ENCODE measurements at places on chromosomes 4 and X.

GRCh38 chr4:28093071-28093470 is 1232.4 kb downstream of the STIM2 start:
- DNase-seq, result no peak

DNA sequence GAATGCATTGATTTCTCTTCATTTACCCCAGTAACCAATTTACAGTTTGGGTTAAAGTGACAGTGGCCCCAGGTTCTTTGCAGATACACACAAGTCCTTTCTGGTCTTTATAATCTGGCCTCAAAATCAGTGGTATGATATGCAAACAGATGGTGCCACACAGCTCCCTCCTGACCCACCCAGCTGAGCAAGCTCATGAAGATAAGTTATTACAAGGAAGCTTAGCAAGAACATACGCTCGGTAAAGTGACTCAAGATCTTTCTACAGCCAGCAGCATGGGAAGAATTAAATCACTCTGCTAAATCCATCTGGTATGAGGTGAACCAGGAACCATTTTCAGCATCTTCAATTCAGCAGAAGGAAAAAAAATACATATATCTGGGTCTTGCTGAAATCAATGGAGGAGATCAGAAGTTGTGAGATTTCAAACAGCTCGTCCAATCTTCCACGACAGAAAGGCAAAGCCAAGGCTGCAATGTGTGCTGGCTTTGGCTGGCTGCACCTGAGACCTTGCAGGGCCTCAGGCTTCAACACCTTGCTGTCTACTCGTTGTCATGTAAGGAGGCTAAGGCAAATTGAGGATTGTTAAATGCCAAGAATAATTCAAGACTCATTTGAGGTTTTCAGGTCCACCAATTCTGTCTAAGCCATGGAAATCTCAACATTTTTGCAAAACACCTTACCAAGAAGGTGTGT is 28.2 kb downstream of the SEL1L3 start:
- no peak for DNase-seq

DNA sequence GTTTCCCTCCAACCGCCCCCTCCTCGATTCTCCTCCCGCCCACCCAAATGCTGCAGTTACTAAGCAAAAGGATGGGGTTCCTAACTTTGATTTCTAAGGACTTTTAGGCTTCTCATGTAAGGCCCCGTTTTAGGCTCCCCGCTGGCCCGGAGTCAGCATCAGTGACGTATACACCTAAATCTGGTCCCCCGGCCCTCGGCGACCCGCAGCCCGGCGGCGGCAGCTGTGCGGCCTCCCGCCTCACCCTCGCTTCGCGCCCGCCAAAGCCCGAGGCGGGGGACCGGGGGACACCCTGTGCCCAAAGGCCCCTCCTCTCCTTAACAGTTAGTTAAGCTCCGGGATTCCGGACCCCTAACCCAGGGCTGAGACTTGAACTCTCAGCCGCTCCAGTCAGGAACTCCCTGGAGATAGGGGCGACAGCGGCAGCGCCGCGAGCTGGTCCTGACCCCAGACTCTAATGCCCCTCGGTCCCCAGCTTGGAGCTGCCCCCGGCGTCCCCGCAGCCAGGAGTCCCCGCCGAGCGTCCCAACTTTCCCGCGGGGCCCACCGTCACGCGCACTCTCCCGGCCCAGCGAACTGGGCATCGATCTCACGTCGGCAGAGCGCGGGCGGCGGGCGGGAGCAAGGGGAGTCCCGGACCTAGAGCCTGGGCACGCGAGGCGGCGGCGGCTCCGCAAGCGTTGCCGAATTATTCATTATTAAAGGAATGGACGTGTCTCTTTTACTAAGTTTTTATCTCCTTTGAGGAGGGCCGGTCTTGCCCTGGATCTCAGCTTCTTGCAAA is 1.5 kb upstream of the NR3C2 start:
- peak; percentile 53 for DNase-seq

GRCh38 chr4:41749631-41750039 is 1.1 kb upstream of the PHOX2B start:
- no peak for DNase-seq

DNA sequence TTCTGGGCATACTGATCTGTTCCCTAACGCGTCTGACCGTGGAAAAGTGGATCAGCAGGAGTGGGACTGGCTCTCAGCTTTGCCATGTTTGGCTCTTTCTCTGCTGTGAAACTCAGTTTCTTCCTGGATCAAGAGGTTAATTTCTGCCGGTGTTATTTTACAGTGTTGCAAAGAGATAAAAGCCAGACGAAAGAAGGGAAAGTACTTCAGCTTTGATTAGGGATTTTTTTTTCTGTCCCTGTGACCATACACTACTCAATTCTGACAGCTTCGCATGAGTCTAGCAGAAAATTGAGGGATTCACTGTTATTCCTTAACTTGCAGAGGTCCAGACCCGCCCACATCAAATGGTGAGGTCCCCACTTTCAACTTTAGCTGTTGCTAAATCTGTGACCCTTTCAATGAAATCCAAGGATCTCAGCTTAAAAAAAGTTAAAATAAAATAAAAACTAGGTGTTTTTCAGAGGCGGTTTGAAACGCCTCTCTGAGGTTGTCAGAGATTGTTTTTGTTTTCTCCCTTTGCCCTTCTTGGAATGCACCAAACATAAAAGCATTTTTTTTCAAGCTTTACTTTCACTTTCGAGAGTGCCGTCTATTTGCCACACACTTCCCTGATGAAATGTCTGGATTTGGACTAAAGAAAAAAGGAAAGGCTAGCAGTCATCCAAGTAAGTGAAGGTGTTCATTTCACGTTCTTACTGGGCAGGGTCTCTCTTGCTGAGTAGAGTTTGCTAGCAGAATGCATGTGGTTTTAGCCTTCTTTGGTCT is at the start of gene TLR3:
Gene TLR3 (plus strand): TSS at position 576 of the 768 bp plus-strand sequence. CDS start 7,464 bp downstream, outside the sequence.
- DNase-seq, result peak; percentile 61
